ENCODE measurements at places on chromosomes 1 and 21.

DNA sequence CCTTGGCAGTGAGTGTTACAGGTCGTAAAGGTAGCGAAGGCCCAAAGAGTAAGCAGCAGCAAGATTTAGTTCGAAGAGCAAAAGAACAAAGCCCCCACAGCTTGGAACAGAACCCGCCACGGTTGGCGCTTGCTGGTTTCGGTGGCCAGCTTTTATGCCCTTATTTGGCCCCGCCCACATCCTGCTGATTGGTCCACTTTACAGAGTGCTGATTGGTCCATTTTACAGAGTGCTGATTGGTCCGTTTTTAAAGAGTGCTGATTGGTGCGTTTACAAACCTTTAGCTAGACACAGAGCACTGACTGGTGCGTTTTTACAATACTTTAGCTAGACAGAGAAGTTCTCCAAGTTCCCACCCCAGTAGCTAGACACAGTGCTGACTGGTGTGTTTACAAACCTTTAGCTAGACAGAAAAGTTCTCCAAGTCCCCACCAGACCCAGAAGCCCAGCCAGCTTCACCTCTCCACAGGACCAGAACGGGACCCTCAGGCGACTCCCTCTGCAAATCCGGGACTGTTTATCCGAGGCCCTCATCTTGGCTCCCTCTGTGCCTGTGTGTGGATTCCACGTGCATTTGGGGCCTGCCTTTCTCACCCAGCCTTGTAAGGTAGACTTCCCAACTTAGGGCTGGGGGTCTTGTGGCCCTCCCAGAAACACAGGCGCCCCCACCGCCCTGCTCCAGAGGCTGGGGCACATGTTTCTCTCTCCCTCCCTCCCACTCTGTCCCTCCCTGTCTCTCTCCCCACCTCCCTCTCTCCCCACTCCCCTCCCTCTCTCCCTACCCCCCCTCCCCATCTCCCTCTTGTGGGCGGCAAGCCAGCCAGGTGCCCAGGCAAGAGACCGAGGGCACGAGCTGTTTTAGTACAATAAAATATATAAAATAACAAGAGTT lies 12.6 kb downstream of the FTCD start:
- no peak for DNase-seq

DNA sequence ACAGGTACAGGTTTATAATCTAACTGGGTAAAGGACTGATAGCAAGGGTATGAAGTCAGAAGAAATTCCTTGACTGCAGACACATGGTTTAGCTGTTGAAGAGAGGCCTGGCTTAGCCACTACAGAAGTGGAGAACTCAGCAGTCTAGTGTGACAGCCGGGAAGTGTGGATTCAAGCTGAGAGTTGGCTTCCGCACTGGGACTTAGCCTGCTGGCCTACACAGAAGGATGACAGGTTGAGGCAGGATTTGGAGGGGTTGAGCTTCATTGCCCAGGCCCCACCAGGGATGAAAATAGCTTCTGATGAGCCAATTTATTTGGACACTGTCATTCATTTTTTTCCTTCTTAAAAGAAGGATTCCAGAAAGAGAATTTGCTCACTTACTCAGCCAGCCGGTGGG lies 284.4 kb downstream of the PCP4 start:
- DNase-seq, result no peak

- no peak for DNase-seq
Observed at GRCh38 chr21:41396558-41397075, 29.4 kb upstream of the MX1 start.

DNA sequence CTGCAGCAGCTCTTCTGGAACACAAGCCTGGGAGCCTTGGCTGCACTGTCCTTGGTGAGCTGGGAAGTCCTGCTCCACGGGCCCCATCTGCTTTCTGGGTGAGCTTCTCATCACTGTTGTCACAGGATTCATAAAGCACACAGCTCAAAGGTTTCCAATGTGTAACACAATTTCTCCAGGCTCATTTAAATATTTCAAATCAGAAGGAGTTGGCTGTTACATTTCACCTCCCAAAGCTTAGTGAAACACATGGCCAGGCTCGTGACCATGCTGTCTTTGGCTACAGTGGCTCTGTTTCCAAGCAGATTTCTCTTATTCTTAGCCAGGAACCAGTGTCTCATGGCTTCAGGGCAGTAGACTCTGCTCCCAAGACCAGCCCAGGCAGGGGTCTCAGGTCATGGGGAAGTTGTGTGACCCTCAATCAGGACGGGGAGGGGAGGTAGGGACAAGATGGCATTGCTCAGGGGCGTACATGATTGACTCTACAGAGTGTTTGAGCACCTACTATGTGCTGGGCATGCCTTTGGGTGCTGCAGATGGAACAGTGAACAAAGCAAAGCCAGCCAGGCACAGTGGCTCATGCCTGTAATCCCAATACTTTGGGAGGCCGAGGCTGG lies 353.0 kb downstream of the NPHP4 start:
- no peak for DNase-seq

GRCh38 chr1:161779393-161779792 lies 13.3 kb downstream of the ATF6 start:
- no peak for DNase-seq

- no peak for DNase-seq
Observed at GRCh38 chr1:17550729-17551584, 11.5 kb downstream of the ARHGEF10L start.

- DNase-seq, result no peak
Observed at GRCh38 chr1:91700771-91701471, 185.0 kb downstream of the TGFBR3 start.

- no peak for DNase-seq
Observed at GRCh38 chr1:164518692-164519332, 40.2 kb upstream of the PBX1 start.

DNA sequence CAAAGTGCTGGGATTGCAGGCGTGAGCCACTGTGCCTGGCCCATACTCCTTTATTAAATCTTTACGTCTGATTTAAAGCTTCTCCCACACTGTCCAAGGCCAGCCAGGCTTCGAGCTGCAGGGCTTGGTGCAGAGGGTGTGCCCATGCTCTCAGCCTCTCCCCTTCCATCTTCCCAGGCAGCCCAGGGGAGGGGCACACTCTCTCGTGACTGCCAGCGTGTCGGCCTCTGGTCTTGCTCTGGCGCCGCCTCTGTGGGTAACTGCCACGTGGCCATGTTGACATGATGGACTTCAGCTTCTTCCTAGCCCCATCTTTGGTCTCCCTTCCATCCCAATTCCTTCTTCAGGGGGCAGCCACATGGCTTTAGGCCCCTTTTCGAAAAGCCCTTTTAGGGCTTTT lies 4.7 kb downstream of the GPR137B start:
- no peak for DNase-seq

DNA sequence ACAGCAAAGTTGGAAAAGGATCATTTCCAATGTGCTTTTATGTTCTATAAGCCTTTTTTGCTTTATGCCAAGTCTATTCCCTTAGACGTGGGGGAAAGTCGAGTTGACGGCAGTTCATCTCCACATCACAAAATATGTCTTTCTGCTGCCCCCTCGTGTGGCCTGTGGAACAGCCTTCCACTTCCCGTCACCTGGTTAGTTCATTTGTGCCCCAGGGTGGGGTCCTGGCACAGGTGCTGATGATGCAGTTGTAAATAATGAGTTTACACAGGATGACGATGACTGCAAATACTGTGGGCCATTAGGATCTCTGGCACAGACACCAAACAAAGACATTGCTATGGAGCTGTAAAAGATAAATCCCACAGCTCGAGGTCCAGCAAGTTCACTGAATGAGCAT lies 10.0 kb upstream of the OTUD3 start:
- no peak for DNase-seq

All from stimulated activated CD8-positive, alpha-beta memory T cell treated with anti-CD3 and anti-CD28 coated beads, Interleukin-4, amount 100 ng/mL, for 4 hours (primary cell).